Spinal cord (tissue), 10 donors: ENCODE measurements at places on chromosomes 7 and 10.
A peak's percentile ranks its signal among the peaks of the same experiment; 100 is the strongest.

DNA sequence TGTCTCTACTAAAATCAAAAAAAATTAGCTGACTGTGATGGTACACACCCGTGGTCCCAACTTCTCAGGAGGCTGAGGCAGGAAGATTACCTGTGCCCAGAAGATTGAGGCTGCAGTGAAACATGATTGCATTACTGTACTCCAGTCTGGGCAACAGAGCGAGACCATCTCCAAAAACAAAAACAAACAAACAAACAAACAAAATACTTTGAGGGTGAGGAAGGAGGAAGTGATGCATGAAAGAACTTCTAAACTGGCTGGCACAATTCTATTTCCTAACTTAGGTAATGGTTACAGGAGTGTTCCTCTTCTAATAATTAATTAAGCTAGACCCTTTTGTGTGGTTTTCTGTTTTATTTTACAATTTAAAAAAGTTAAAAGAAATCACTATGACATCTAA lies 15.5 kb downstream of the WAPL start:
- DNase-seq = no peak

DNA sequence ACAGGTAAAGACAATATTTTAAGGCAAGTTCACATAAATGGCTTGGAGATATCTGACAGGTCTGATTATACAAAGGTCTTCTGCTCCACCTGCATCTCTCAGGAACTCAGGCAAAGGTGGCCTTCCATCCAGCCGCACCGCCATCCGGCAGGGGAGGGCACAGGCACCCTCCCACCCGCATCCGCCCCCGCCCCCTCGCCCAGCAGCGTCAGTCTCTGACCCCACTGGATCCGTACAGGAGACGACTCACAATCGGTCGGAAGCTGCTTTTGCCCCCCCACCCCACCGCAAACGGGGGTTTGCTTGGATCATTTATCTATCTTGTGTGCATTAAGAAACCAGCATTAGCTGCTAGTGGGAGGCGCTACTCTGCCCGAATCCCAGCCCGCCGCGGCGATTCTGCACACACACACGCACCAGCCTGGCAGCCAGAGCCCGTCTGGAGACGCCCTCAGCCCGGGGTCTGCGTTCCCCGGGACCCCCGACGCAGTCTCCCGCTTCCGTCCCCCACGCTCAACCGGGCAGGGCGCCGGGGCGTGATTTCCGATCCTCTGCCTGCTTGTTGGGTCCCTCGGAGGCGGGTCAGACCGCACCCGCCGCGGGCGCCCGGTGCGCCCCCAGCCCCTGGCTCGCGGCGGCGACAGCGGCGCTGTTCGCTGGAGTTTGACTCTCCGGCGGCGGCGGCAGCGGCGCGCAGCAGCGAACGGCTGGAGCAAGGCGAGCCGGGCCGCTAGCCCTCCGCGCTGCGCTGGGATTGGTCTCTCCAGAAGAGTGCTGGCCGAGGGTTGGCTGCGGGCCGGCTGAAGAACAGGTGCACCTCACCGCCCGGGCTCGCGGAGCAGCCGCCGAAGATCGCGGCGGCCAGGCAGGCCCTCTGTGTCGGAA lies 820 bp upstream of the NRG3 start:
- DNase-seq = peak; percentile 56

DNA sequence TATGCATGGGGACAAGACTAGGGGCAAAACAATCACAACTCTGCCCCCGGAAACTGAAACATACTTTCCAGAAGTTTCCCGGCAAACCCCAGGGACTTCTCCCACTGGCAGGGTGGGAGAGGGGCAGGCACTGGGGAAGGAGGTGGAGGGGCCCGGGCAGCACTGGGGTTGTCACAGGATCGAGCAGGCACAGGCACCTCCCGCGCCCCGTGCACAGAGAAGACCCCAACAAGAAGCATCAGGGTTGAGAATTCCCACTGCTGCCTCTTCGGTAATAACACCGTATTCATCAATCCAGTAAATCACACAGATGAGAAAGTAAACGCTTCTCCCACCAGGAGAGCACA lies 490.5 kb downstream of the PTPRN2 start:
- no peak for DNase-seq

DNA sequence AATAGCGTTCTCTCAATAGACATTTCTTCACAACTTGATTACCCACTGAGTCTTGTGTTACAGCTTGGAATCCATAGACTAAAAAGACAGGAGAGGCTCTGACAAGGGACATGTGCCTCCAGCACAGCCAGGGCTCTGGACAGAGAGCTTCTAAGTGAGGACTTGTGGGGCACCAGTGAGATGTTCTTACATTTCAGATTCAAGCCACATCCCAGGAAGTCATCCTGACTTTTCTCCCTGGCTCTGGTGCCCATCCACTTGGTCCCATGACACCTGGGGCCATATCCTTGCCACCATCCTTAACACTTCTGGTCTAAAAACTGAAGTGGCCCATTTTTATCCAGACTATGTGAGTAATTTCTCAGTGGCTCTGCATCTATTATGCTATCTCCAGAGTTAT lies 440.1 kb downstream of the TCERG1L start:
- no peak for DNase-seq

DNA sequence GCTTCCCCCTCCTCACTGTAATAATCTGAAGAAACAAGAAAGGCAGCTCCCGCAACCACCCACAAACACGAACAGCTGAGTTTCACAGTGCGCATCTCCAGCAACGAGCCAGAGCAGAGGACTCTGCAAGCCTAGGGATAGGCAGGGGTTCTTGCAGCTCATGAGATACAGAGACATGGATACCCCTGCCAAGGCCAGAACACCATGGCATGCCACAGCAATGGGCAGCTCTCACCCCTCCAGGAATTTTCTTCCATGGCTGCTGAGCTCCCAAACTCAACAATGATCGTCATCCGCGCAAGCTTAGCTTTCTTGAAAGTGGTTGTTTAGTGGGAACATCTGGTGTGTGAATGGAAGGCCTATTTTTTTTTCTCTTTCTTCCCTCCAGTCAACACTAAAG lies 637.3 kb downstream of the SORCS3 start:
- DNase-seq = peak; percentile 27

GRCh38 chr10:133168617-133169031 lies 8.6 kb downstream of the KNDC1 start:
- no peak for DNase-seq

- DNase-seq = no peak
These were observed 2.8 kb downstream of the CALHM3 start for GRCh38 chr10:103476046-103476768.

DNA sequence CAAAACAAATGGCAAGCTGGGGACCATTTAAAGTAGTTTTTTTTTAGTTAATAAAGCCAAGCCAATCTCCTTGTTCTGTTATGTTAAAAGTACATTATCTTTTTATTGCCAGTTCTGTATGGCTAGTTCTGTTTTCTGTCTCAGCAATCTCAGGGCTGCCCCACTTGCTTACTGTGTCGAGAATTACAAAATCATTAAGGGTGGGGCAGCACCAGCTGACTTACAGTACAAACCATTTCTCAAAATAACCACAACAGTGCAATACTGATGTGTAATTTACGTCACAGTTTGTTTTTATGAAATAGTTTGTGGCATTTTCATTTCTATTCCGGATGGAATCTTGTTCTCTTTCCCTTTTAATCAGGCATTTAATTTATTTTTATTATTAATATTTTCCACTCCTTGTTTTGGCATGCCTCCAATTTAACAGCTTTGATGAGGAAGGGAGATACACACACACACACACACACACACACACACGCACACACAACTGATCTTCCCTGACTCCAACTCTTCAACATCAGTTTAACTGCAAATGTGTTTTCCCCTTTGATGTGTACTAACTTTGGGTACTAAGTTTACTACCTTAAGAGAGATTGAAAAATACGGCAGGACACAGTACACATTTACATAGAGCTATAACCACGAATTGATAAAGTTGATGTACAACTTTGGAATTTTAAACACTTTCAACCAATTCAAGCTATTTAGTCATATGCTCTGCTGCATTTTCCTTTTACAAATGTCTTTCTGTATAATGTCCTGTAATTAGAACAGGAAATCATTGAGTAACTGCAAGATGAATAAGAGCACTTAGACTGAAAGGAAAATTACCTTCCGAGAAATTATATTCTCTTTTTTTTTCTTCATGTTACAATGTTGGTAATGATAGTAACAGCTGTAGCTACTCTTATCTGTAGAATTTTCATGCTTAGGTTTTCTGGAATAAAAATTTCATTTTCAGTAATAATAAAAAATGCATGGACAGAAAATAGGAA lies 91.5 kb downstream of the ARID5B start:
- peak; percentile 41 for DNase-seq
